ENCODE measurements at places on chromosomes 4 and X. TPM values are rescaled to one million over a fixed set of nuclear protein-coding genes. Genes with fewer than 3 reads are reported as not detected.

Gene PCDH19
- 0.05 TPM for total RNA-seq

Gene SPINK2
- total RNA-seq, result not detected

Gene TGIF2LX
- total RNA-seq, result not detected

Gene NUDT11
- total RNA-seq, result 3.1 TPM

Gene LNX1
- total RNA-seq, result not detected

Gene GC
- not detected for total RNA-seq

Gene UCP1
- 0.08 TPM for total RNA-seq

Gene RHOH
- 0.57 TPM for total RNA-seq

Gene SH2D1A
- not detected for total RNA-seq
